ENCODE measurements at places on chromosomes 2 and 18.

DNA sequence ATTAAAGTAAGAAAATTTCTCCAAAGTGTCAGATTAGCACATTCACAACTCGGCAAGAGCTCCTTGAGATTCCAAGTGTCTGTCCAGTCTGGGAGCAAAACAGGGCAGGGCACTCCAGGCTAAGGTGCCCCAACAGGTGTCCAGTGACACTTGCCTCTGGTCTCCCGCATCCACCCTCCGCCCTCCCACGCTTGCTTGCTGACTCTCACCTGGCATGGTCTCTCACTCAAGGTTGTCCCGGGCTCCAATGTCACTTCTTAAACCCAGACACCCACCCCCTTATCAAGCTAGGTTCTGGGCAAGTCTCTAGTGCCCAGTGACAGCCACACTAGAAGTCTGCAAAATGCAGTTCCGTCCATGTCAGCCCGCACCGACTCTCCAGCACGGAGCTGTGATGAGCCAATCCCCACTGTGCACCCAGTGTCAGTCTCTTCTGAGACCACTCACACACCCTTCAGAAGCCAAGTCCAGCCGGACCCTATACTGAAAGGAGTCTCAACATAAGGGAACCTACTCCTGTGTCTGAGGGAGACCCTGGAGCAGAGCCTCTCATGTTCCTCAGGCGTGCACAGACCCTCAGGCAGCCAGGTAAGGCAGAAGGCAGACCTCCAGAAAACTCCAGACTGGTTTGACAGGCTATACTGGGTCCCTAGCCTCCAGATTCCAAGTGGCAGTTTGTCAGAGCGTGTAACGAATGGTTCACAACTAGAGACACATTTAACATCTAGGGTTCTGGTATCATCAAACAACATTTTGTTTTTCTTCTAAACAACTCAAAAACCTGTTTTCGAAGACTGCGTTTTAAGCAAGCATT lies 45.6 kb downstream of the HDLBP start:
- no peak for DNase-seq

GRCh38 chr2:238117199-238118154 lies 17.3 kb downstream of the ESPNL start:
- DNase-seq: no peak

DNA sequence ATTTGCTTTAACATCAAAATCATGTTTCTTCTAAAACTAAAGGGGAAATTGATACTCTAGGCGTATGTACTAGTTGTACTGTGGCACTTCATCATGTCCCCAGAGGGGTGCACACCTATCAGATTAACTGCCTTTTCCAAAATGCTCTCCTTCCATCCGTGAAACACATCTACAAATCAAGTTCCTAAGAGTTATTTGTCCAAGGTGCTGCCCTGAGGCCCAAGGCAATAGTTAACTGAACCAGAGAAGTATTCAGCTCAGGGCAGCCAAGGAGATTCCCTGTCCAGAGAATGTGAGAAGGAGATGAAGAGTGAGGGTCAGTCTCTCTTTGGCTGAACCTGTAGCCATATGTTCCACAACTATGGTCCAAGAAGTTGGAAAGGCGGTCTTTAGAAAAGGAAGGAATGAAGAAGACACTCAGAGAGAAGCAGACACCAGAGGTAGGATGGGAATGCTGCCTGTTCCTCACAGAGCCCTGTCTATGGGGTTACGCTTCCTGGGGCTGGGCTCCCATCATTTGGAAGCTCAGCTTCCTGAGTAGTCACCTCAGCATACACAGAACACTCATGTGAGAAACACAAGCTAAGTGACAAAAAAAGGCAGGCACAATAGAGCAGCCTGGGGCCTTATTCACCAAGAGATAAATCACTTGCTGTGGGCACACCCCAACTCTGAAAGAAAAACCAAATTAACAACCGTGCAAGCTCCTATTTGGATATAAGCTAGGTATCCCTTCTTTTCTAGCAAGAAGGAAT lies 55.6 kb downstream of the ANKRD44 start:
- peak; percentile 3 for DNase-seq

GRCh38 chr2:72837171-72837570 lies 11.3 kb upstream of the EXOC6B start:
- no peak for DNase-seq

GRCh38 chr2:181910028-181910831 lies 18.7 kb downstream of the ITPRID2 start:
- no peak for DNase-seq

DNA sequence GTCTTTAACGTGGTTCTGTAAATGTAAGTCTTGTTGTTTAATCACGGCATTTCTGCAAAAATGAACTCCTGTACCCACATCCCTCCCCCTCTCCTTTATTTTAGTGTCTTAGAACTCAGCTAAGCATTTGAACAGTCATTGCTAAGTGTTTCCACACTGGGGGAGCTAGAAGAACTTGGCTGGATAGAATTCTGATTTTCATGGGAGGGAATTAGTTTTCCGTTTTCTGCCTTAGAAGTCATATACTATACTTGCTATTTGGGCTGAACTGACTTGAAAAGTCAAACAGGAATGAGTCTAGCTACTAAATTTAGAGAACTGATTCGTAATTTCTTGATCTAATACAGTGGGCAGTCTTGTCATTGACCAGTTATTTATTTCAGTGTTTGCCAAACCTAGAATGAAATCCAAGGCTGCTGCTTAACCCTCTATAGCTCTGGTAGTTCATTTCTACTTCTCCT lies 61.1 kb downstream of the FMNL2 start:
- no peak for DNase-seq

- no peak for DNase-seq
These were observed 60.2 kb downstream of the RALBP1 start for GRCh38 chr18:9535430-9535991.

- DNase-seq: no peak
These were observed 6.4 kb downstream of the IL1RL1 start for GRCh38 chr2:102317715-102318114.

GRCh38 chr18:63553081-63553480 lies 10.9 kb downstream of the SERPINB12 start:
- no peak for DNase-seq

DNA sequence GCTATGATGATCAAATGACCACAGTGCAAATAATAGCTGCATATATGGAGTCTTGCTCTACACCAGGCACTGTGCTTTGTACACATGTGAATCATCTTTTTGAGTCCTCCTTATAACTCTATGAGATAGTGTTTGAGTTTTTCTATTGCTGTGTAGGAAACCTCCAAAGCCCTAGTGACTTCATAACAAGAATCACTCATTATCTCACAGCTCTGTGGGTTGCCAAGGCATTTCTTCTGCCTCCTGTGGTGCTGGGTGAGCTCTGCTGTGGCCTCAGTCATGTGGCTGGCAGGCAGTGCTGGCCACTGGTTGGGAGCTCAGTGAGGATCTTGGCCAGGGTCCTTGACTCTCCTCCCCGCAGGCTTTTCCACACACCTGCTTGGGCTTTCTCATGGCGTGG lies 153.4 kb downstream of the CAPN13 start:
- no peak for DNase-seq

DNA sequence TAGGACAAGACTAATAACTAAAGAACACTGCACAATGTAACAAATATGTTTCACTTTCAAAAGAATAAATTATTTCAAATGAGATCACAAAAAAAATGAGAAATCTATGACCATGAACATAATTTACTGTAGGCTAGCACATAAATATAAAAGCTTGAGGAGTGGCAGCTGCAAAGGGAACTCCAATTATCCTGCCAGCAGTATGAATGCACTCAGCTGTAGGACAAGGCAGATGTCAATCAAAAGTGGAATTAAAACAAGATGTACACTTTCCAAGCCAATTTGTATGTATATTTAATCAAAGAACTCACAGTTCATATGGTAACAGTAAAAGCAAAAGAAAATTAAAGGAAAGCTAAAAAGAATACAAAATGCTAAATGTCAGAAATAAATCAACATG lies 76.6 kb upstream of the NCKAP5 start:
- no peak for DNase-seq

- peak; percentile 99 for DNase-seq
These were observed at the start of gene GRHL1 for GRCh38 chr2:9951522-9952285. GRHL1 (plus strand) TSS chr2:9951693; CDS start chr2:9951834, 141 bp downstream.

- no peak for DNase-seq
These were observed 158.4 kb downstream of the GALNT14 start for GRCh38 chr2:30979822-30980245.

DNA sequence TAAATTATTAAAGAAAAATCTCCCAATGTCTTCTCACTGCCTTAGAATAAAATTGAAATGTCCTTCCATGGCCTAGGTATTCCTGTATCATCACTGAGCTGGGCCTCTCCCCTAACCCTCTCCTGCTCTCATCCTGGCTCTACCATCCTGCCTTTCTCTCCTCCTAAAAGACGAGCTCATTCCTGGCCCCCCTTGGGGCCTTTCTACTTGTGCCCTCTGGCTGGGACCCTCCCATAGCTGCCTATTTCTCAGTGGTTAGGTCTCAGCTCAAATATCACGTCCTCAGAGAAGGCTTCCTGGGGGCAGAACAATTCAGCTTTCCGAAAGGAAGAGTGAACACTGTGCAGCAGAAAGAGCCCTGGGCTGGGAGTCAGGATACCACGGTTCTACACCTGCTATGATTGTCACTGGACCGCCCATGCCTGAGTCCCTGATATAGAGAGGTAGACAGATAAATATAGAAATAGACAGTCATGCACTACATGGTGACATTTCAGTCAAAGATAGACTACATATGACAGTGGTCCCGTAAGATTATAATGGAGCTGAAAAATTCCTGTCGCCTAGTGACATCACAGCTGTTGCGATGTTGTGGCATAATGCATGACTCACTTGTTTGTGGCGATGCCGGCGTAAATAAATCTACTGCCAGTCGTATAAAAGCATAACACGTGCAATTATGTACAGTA lies 9.4 kb downstream of the DNPEP start:
- no peak for DNase-seq

DNA sequence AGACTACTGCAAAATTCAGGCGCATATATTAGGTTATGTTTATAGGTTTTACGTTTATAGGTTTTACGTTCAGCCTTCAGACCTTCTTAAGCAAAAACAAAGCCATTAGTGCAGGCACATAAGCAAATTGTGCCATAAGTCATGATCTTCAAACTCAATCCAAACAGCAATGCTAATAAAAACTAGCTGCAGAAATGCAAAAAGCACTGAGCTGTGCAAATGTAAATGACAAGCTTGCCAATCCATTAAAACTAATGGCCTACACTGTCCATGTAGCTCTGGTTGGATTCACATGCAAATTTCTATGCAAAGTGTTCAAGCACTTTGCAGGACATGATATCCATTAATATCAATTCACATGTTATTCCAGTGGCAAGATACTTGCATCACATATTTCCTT lies 50.9 kb downstream of the LRPPRC start:
- peak; percentile 27 for DNase-seq

GRCh38 chr18:62572456-62572855 lies 49.6 kb downstream of the ZCCHC2 start:
- no peak for DNase-seq

DNA sequence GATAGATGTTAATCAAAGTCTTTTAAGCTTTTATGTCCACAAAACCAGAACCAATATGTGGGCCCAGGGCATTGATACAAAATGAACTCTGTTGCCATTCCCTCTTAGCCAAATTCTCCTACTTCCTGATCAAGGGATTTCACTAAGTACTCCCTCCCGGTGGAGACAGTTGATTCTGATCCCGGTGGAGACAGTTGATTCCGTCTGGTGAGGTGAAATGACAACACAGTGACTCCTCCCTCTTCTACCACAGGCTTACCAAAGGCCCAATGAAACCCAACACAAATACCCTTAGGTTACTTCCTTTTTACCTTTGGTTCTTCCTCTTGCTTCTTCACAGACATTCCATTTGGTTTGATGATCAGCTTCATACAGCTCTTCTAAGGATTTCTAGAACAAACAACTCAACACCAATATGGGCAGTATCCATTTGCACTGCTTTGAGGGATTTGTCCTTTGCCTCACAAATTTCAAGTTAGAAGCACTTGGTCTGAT lies 153.8 kb downstream of the IKZF2 start:
- DNase-seq: no peak

DNA sequence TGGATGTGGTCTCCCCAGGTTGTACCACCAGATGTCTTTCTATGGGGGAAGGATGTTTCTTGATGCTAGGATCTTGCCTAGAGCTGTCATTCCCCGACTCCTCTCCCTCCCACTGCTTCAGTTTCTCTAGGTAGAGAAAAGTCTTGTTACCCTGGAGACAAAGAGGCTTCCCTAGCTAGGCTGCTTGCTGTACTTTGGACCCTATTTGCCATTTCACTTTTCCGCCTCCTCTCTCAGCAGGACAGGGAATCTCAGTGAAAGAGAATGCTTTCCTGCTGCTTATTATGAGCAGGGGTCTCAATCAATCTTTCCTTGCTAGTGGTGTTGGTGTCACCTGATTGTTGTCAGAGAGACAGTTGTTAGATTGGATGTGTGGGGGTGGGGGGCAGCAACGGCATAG lies 818.8 kb upstream of the GYPC start:
- peak; percentile 62 for DNase-seq

- DNase-seq: no peak
These were observed 79.7 kb upstream of the TRIB2 start for GRCh38 chr2:12636837-12637581.

- no peak for DNase-seq
These were observed 169.8 kb upstream of the SPATS2L start for GRCh38 chr2:200136655-200137054.

DNA sequence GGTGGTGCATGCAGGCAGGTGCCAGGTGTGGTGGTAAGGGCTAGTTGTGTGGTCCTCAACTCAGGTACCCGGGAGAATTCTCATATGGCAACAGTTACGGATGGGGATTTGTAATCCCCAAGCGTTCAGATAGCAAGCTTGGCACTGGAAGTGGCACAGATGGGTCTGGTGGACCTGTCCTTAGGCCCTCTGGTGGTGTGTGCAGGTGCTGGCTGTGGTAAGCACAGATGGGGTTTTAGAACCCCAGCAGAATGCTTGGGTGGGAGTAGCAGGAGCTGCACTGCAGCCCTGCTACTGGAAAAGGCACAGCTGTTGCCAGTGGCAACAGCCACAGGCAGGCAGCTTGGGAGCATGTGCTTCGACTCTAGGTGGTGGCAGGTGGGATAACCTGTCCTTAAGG lies 948.2 kb upstream of the FAM98A start:
- DNase-seq: no peak

DNA sequence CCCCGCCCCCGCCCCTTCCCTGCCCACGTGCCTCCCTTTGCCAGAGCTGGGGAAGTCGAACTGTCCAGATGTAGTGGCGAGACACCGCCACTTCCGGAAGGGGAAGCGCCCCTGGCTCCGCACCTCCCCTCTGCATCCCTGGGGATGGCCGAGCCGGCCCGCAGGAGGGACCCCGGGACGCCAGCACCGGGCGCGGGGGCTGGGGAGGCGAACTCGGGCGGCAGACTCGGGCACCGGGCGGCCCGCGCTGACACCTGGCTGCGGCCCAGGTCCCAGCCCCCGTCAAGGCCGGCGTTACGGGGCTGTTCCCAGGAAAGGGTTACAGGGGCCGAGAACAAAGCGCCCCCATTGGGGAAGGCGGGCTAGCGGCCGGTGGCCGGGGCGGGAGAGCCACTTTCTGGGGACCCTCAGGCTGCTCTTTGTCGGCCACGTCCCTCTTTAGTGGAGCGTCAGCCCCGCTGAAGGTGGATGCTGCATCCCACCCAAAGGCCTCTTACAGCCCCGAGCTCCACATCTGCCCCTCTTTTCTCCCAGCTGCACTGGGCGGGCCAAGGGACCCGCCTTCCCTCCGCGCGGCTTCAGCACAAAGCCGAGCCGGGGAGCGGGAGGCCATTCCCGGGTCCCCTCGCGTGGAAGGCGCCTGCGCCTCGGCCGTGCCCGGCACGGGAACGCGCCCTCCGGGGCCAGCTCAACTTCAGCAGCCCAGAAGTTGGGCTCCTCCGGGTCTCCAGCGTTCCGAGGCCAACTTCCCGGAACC lies 1.3 kb downstream of the SDC1 start:
- DNase-seq: peak; percentile 84

Data from NCI-H1417 (cell line).